ENCODE measurements at places on chromosomes 2 and 18.

GRCh38 chr18:39208729-39209128, 1643.1 kb upstream of the CELF4 start:
- no peak for DNase-seq

DNA sequence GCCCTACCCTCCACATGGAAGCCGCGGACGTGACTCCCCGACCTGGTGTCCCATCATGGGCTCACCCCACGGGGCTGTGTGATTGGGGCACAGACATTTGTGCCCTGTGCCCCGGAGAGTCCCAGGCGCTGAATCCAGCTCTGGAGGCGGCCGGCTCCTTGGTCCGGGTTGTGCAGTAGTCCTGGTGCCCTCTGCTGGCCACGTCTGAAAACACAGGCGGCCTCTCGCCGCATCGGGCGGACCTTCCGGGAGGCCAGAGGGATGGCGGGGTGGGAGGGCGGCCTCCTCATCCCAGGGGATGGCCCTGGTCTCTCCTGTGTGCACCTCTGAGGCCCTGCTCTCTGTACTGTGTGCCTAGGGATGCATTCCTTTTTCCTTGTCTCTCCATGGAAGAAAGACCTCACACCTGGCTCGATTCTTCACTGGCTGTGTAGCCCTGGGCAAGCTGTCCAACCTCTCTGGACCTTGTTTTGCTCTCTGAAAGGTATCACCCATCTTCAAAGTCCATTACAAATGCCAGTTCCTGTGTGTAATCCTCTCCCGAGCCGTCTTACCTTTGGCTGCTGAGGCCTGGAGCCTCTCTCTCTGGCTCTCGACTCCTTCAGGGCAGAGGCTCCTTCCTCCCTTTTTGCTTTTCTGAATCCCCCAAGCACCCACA, 27.6 kb downstream of the CELF4 start:
- DNase-seq = peak; percentile 80

DNA sequence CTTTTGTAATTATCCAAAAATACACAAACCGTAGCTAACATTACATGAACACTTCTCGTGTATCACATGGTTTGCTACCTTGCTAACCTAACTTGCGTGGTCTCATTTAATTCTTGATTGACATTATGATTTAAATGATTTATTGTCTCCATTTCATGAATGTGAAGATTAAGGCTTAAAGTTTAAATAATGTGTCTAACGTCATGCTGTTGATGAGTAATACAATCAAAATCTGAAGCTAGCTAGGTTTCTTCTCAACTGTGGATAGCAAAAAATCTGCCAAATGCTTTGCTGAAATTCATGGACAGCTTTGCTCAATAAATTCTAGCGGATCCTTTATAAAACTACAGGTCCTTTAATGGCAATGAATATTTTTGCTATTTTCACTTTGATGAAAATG, 274.1 kb upstream of the MC4R start:
- DNase-seq = no peak

DNA sequence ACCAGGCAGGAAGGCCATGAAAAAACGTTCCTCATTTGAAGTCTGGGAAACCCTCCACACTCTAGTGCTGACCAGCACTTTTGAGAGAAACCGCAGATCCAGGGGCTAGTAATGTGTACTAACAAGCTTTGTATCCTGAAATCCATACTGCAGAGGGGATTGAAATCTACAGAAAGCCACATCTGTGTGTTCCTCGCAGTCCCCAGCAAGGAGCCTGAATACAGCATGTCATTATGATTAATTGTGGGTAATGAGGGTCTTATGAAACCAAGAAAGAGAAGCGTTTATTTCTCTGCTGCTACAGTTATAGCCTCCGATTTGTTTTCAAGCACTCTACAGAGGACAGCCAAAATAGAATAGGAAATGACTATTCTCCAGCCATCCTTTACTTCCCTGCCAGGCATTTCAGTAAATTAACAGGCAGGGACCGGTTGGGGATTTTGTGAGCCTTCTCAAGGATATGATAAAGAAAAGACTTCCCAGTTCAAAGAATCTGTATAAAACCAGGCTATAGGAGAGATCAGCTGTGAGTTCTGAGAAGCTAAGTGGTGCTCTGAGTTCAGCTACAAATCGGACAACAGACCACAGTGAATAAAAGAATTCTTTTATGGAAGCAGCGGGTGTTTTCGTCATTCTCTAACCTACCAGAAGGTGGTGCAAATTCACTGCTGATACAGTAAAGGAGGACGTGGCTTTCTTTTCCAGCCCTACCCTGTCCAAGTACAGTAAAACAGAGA, 133.4 kb downstream of the INSIG2 start:
- no peak for DNase-seq

- no peak for DNase-seq
These were observed at the start of gene CFAP65 for GRCh38 chr2:219041252-219041651. TSS of gene CFAP65 (minus strand) at chr2:219041516. CDS start at chr2:219039048, 2,468 bp downstream.

DNA sequence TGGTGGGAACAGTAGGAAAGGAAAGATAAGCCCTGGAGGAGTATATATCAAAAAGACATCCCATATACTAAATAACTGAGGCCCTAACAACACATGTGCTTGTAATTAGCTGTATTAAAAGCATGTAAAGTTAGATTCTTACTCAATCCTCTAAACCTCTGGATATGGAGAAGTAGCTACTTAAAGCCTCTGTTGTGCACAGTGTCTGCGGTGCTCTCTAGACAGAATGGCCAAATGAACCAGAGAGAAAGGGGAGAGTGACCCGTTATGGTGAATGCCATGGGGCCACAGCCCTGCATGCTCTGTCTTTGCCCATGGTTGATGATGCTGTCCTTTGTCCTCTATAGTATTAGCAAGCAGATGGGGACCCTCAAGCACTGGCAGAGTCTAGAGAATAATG, 104.4 kb upstream of the SLC8A1 start:
- DNase-seq = no peak

- peak; percentile 72 for DNase-seq
These were observed 125.5 kb downstream of the DYSF start for GRCh38 chr2:71578767-71579342.

- no peak for DNase-seq
These were observed 25.6 kb downstream of the EMX1 start for GRCh38 chr2:72942881-72943418.

DNA sequence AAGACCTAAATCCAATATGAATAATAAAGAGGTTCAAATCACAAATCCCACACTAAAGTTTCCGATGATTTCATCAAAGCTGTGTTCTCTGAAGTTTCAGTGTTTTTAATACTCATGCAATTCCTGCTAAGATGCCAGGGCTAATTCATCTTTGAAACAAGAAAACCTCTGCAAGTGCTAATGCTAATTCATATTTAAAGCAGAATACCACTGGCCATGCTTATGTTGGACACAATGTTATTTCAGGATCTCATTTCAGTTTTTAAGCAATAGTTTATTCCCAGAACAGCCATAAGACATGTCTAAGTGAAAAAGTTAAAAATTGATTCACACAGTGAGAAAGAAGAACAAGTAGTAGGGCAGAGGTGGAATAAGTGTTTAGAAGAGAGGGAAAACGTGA, 62.8 kb downstream of the GRB14 start:
- no peak for DNase-seq

DNA sequence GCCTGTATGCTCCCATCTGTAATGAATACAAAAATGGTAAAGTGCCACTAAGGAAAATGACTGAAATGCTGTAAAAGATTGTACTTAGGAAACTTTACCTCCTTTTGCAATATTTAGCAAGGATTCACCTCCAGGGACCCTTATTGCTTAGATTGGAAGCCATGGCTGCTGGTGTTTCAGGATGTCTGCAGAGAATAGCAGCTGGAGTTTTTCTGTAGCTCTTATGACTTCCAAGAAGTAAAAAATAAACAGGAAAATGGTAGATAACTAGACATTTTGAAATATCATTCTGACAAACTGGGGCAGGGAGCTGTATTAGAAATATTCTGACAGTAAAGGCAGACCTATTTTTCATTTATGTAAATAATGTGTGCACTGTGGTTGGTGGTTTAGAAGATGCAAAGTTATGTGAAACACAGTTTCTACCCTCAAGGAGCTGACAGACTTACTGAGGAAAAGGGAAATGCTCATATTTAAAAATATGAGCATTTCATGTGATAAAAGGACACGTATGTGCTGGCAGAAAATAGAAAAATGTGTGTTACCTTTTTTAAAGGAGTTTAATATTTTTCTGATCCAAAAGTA, 224.9 kb upstream of the BOD1L2 start:
- no peak for DNase-seq

GRCh38 chr18:59423259-59423658, 64.2 kb upstream of the LMAN1 start:
- DNase-seq = no peak

- DNase-seq = no peak
These were observed 123.6 kb downstream of the EIPR1 start for GRCh38 chr2:3253913-3254441.

DNA sequence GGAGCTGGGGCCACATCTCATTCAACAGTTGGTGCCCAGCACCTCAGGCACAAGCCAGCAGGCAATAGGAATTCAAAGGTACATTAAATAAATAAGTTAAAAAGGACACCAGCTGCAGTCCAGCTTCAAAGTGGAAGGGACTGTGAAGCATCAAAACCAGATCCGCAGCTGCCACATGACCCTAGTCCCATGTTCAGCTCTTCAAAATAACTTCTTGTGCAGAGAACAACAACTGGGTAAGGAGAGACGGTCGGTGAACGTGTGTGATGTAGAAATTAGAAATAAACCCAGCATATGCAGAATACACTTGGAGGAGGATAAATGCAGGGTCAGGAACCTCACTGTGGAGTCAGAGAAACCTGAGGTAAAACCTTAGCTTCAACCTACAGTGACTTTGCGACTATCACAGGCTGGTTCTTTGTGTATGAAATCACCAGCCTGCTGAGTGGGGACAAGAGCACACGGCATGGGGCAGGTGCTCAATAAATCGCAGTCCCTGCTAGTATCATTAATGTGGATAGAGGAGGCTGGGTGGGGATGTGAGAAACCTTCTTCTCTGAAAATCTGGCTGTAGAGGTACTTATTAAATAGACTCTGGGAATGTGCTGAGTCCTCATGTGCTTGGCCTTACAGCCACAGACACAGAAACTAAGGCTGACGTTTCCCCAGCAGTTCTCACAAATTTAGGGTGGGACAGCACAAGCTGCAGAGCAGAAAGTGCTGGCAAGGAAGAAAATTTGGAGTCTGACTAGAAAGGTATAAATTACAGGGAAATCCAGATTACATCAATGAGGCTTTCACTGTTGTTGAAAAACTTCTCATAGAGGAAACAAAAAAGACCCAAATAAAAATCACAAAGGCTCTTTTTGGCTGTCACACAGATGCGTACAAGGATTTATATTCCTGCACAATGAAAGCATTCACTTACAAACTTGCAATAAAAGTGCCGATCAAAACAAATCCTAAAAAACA, 20.7 kb downstream of the FBXO15 start:
- DNase-seq = no peak

DNA sequence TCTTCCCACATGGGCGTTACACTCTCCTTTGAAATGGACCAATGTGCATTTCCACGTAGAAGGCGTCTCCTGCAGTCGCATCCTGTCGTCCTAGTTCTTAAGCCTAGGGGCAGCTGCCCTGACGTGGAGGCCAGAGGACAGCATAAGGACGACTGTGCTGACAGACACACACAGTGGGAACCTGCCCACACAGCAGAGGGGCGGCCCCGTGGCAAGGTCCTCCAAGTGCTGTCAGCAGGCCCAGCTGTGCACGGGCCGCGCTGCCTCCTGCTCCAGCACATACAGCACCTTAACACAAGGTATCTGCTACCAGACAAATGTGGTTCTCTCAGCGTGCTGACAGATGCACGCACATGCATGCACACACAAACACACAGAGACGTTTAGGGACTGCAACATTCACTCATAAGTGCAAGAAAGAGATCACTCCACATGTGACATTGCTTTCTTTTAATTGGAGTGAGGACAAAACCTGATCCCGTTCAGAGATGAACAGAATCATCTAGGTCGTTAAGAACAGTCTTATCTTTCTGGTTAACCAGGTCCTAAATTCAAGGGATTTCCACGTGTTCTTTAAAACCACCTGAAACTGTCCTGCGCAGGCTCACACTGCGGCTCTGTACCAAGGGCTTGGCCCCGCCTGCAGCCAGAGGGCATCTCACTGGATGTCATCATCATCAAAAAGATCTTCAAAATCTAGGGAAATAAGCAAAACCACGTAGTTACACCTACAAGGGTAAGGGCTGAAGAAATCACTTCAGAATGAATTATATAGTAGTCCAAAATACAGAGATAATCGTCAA, 5.5 kb downstream of the COPS9 start:
- no peak for DNase-seq

- DNase-seq = no peak
These were observed 341.7 kb downstream of the PIK3C3 start for GRCh38 chr18:42296723-42297122.

- DNase-seq = no peak
These were observed 1355.5 kb downstream of the SUCLG1 start for GRCh38 chr2:83103613-83104012.

DNA sequence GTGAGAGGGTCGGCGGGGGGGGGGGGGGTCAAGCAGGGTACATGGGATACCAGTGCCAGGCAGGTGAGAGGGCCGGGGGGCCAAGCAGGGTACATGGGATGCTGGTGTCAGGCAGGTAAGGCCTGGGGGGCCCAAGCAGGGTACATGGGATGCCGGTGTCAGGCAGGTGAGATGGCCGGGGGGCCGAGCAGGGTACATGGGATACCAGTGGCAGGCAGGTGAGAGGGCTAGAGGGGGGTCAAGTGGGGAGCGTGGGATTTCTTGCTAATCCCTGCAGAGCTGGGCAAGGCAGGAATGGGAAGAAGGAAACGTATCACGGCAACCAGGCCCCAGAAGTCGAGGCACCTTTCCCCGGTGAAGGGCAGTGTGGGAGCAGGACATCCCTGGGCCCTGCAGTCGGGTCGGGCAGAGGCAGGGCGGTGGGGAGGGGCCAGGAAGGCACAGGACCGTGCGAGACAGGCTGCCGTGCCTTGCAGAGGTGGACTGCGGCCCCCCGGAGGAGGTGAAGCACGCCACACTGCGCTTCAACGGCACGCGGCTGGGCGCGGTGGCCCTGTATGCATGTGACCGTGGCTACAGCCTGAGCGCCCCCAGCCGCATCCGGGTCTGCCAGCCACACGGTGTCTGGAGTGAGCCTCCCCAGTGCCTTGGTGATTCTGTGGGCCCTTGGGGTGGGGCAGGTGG, 49.3 kb downstream of the MTERF4 start:
- DNase-seq = peak; percentile 13

DNA sequence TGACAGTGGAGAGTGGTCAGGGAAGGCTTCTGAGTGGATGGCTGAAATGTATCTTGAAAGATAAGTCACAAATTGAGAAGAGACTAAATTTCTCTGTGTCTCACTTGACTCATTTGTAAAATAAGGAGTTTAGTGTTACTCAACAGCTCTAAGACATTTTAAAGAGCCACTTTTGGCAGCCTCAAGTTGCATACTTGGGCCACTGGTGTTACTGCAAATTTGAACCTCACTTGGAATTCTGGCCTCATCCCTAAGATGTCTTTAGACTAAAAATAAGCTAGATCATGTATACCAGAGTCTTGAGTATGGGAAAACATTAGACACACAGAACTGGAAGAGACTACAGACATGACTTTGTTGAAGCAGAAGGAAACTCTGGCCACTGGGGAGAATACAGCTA, 4.5 kb upstream of the MTLN start:
- no peak for DNase-seq

DNA sequence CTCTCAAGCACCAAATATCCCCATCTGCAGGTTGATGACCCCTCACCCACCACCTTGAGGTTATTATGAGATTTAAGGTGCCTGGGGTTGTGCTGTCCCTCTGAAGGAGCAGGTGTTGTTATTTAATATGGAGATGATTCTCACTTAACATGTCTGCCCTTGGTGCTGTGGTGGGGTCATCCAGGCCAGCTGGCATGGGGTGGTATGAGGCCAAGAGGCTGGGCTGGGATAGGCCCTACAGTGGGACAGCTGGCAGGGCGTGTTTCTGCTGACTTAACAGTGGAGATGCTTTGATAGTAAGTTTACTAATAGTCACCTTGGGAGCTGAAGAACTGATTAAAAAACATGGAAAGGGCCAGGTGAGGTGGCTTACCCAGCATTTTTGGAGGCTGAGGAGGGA, 22.4 kb downstream of the SERPINB12 start:
- DNase-seq = no peak
